GDM1 (cell line): ENCODE measurements at places on chromosomes 2 and 18.

DNA sequence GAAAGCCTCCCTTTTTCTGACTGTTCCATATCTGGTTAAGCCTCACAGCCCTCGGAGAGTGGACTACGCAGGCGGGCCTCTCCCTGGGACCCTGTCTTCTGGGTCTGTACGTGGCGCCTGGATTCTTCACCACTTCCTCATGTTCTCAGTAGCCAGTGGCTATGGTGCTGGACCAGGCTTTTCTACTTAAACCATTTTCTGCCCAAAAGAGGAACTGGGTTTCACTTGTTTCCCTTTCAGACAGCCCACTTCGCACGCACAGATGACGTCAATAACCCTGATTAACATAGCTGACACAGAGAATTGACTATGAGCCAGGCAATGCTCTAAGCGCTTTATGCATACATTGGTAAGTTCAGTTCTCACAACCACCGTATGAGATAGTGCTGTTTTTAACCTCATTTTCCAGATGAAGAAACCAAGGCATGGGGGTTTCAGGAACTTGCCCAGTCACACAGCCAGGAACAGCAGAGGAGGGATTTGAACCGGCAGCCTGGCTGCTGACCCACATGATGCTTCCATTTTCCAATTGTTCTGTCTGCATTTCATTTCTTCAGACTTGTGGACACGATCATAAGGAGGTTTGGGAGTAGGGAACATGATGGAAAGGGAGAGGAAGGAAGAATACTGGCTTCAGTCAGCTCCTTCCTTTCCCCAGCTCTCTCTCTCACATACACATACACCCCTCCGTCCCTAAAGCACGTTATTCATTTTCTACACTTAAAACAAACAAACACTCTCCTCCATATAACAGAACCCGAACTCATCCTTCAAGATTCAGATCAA lies 41.7 kb downstream of the MYOM1 start:
- peak; percentile 81 for DNase-seq

DNA sequence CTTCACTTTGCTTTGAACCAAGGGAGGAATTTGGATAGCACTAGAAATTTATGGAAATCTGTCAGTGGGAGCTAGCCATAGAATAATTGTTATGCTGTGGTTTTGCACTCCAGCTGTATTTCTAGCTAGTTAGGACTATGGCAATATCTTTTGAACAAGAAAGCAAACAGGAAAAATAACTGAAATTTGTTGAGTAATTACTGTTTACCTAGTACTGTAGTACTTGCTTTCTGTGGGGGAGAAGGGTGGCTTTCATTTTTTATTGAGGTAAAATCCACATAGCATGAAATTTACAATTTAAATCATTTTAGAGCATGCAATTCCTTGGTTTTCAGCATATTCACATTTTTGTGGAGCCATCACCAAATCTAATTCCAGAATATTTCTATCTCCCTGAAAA lies 28.4 kb downstream of the MBD5 start:
- DNase-seq = no peak

DNA sequence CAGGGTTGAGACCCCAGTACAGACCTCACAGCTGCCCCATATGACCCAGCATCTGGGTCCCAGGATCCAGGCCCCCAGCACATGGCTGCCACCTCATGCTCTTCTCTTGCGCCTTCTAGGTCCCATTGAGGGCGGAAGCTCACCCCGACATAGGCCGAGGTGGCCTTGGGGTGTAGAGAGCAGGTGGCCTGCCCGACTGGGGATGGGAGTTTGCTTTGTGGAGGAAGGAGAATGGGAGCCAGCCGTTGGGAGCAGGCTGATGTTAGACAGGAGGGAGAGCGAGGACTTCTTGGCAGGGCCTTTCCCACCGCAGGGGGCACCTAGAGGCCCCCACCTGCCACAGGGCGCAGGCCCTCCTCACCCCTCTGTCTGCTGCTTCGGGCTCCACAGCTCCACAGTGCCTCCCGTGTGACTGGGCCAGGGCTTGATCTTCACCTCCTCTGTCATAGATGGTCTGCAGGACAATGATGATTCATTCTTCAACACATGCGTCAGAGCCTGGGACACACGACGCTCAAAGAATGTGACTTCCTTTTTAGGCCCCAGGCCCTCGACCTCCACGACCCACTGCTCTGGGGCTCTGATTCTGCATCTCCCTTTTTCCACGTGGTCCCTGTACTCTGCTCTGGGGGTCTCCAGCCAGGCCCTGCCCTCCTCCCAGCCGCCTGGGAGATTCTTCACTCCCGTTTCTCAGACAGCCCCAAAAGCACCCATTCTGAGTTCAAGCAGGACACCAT lies 86.6 kb upstream of the ODC1 start:
- DNase-seq = no peak

DNA sequence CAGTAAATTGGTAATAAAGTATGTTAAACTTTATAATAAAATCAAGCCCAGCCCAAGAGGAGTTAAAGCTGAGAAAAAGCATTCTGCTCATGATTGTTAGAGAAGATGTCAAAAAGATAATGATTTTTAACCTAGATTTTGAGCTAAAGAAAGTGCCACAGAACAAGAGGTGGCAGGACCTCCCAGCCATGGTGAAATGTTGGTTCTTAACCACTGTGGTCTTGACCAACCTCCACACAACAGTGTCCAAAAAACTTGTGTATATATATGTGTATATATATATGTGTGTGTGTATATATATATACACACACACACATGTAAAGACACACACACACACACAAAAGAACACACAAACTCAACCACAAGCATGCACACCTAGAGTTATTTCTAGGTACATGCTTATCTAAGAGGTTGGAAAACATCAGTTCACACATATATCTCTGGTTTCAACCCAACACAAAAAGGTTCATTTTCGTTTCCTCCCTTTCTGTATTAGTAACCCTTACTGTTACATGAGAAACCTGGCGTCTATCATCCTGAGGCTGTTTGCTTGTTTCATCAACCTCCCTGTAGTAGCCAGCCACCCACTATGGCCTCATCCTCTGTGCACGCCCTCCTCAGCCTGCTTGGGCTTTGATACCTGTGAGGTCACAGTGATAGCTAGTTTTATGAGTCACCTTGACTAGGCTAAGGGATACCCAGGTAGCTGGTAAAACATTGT lies 631.8 kb upstream of the ID2 start:
- no peak for DNase-seq

GRCh38 chr18:48408727-48409590 lies at the start of gene ZBTB7C:
TSS of gene ZBTB7C (minus strand) at chr18:48409383.
- no peak for DNase-seq

DNA sequence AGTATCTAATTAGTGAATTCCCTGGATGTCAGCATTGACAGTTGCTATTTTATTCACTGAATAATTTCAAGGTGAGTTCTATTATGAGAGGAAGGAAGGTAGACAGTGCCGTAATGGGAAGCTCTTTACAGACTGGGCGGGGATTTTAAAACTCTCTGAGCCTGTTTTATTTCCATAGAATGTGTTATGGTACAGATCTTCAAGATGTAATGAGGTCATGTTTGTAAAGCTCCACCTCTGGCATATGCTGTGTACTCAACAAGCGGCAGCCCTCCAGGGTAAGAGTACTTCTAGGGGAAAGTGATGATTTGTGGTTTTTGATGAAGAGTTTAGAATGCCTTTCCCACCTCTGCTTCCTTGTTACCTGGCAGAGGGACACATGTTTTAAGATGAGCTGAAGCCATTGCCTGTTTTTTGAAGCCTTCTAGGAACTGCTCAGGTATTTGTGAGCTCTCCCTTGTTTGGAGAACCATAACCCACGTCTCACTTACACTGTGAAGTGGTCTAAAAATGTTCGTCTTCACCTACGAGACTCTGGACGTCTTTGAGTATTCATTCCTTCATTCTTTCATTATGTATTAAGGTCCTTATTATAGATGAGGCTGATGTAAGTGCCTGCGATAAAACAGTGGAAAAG lies 251.2 kb downstream of the PTGR3 start:
- no peak for DNase-seq

- DNase-seq = no peak
Measured at GRCh38 chr2:115757286-115757685, 1314.8 kb downstream of the DPP10 start.

- DNase-seq = no peak
Measured at GRCh38 chr2:55511508-55512124, 7.9 kb upstream of the CFAP36 start.

GRCh38 chr2:154911729-154912128 lies 213.2 kb downstream of the KCNJ3 start:
- no peak for DNase-seq

DNA sequence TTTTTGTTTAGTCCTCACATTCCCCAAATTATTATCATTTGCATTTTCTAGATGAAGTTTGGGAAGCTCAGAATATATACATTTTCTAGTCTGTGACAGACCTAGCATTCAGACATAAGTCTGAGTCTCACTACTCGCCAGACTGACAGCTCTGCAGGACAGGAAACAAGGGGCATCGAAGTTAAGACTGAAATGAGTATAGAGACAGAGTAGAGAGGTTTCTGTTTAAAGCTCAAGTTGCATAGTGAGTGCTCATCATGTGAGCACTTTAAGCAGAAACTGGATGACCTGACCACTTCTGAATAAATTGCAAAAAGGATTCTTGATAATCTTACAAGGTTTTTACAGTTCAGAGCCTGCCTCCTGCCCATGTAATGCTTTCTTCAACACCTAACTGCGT lies 1.1 kb downstream of the HADHB start:
- DNase-seq = no peak

DNA sequence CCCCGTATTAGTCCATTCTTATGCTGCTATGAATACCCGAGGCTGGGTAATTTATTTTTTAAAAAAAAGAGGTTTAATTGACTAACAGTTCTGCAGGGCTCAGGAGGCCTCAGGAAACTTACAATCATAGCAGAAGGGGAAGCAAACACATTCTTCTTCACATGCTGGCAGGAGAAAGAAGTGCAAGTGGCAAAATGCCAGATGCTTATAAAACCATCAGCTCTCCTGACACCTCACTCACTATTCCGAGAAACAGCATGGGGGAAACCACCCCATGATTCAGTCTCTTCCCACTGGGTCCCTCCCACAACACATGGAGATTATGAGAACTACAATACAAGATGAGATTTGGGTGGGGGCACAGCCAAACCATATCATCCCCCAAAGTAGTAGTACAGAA lies 2148.5 kb upstream of the PIK3C3 start:
- DNase-seq = no peak

DNA sequence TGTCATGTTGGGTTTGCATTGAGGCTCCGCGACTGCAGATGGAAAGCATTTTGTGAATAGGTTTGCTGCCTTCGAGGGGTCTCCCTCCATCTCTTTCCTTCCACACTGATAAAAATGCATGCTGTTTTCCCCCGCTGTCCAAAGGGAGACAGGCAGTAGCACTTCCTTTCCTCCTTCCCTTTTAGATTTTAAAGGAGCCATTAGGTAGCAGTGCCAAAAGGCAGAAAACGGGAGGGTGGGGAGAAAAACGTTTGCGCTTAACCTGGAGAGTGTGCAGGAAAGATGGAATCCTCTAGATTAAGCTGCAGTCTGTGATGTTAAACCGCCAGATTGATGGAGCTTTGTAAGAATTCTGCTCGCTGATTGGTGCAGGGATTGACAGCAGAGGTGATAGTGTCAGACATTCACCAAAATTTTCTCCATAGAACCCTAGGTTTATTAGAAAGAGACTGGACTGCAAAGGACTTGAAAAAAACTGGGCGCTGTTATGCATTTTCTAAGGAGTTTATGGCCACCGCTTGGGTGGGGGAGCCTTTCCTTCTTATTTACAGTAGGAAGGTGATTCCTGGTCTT lies 688 bp downstream of the MAPRE2 start:
- no peak for DNase-seq

DNA sequence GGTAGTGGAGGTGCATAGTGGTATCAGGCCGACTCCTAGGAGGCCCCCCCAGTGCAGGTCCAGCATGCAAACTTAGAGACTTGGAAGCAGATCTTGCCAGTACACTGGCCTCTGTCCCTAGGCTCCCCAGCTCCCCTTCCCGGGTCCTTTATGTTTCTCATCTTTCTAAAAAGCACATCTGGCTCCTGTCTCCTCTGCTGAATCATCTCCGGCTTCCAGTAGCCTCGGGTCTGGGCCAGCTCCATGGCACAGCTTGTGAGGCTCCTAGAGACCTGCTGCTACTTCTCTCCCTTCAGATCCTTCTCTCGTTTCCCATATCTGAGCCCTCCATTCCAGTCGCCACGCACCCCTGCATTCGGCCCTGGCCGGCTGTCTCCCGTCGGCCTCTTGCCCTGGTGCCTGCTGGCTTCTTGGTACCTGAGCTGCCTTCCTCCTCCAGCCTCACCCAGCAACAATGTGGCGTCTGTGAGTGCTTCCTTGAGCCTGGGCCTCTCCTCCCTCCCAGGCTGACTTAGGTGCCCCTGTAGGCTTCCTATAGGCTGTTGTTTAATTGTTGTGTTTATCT lies 6.6 kb downstream of the TRAF3IP1 start:
- DNase-seq = no peak

- no peak for DNase-seq
Measured at GRCh38 chr2:38386377-38386776, 9.3 kb upstream of the ATL2 start.

- DNase-seq = no peak
Measured at GRCh38 chr18:79971211-79971952, 6.9 kb downstream of the HSBP1L1 start.

- DNase-seq = peak; percentile 23
Measured at GRCh38 chr2:212686285-212686895, 147.8 kb upstream of the ERBB4 start.

- no peak for DNase-seq
Measured at GRCh38 chr18:9104244-9104901, 1.9 kb downstream of the NDUFV2 start.

DNA sequence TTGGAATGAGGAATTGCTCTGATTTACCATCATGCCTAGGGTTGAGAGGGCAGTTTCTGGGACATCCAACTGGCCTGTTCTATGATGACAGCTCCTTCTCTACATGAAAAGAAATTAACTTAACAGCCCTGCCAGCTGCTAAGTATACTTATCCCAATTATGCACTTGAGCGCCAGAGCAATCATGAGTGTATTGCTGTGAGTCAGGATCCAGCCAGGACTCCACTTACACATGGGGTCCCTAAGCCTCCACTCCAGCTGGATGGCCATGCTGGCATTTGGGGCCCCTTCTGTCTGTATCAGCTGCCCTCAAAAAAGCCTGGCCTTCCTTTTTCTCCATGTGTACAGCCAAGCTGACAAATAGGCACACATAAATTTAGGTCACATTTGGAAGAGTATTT lies 481.9 kb downstream of the TMX3 start:
- DNase-seq = no peak

GRCh38 chr2:9764153-9764778 lies 79.0 kb upstream of the TAF1B start:
- no peak for DNase-seq

- DNase-seq = no peak
Measured at GRCh38 chr2:234494361-234495250, 2.3 kb downstream of the ARL4C start.

- no peak for DNase-seq
Measured at GRCh38 chr2:1588978-1589621, 155.2 kb downstream of the PXDN start.

DNA sequence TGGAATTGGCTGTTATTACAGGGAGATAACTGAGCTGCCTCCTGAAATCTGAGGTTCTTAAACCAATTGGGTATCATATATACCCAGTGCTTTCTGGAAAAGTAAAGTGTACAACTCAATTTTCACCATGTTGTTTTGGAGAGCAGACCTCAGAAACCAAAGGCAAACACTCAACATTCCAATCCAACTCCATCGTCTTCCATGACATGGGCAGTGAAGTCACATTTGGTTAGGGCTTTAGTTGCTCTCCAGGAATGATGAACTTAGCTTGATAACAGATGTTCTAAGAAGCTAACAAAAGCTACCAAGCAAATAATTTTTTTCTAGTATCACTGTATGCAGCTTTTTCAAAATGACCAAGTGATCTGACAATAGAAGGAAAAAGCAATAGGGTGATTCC lies 107.0 kb upstream of the SLC35G4 start:
- DNase-seq = no peak
